ENCODE measurements at places on chromosomes 4 and X.

- DNase-seq: no peak
Measured at GRCh38 chr4:24809376-24809775, 14.0 kb downstream of the SOD3 start.

- DNase-seq: no peak
Measured at GRCh38 chr4:11281720-11282119, 147.0 kb downstream of the HS3ST1 start.

DNA sequence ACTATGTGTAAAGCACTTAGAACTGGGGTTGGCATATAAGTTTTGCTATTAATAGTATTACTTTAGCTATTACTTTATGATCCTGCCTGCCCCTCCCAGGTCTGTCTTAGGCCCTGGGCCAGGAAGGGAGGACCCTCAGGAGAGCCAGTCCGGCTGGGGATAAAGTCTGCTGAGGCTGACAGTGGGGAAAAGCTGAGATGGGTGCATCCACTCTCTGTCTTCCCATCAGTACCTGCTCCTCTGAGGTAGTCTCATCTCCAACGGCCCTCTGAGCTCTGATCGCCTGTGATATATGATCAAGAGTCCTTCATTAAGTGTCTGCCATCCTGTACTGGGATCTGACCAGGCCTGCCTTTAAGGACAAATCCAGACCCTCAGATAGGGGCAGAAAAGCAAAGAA, 156.5 kb upstream of the PJA1 start:
- DNase-seq: no peak

DNA sequence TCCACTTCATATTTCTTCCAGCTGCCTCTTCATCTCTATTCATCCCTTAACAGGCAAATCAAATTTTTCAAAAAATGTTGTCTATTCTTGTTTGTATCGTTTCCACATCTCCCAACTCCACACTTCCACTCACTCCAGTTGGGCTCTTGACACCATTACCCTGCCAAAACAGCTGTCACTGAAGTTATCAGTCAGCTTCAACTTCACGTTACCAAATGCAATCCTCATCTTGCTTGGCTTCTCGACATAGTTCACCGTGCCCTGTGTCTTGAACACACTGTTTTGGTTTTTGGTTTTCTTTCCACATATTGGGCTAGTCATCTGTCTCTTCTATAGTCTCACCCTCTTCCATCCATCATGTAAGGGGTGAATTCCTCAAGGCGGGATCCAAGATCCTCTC, 65.2 kb downstream of the GALNT7 start:
- DNase-seq: no peak

DNA sequence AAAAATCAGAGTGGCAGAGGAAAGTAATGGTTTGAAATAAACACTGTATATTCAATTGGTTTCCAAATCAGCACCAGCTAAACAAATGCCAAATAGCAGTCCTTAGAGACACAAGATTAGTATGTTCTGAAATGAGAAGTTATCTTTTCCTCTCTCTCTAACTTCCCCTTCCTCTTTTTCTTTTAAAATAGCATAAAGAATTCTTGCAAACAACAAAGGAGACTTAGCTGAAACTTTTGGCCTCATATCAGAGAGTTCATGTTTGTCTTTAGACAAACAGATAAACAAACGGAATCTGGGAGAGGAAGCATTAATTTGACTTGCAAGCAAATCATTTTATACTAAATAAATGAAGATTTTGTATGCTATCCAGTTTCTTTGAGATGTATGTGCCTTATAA, 399.0 kb downstream of the GBA3 start:
- DNase-seq: no peak

DNA sequence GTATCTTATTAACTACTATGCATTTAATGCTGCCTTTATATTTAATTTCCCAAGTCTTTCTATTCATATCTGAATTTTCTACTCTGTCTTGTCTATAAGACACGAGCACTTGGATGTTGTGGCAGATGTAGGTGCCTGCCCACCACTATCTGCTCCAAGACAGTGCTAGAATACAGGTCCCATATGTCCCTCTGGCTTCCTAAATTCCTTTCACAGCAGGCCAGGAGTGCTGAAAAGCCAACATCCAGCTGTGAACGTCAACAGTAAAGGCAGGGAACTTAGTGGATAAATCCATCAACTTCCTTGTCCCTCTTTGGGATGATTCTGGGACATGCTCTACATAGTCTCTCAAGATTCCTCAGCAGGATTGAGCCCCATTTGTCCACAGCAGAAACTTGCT, 245.1 kb upstream of the ETNPPL start:
- no peak for DNase-seq

DNA sequence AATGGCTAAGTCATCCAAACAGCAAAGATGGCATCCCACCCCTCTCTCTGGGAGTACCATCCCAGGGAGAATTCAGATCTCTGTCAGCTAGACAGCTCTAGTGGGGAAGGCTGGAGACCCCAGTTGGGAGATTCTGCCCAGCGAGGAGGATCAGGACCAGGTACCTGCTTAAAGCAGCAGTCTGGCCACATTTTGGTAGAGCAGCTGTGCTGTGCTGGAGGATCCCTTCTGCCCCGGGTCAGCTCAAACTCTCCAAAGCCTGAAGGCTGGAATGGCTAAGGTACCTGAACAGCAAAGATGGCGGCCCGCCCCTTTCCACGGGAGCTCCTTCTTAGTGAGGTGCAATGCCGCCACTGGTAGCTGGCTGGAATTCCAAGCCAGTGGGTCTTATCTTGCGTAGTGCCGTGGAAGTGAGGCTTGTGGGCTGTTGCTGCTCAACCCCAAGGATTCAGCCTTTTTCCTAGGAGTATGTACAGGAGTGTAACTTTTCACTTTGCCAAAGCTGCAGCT, 40.1 kb downstream of the SATL1 start:
- DNase-seq: no peak

DNA sequence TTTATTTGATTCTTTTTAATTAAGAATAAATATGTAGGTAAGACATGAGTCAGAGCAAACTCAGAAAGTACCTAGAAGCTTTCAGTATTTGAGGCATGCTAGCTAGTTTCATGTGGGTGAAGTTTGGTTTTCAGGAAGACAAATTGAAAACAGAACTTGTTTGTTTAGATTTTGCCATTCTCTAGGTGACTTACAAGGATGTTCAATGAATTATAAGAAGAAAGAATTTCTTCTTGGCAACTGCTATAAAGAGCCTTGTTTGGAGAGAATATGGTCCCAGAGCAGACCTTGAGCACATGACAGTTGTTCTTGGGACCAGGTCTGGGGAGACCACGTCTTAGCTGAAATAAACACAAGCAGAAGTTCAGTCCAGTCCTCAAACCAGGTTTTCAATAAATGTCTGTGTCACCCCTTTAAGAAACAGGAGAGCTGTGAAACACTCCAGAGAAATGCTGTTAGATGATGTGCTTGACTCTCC, 38.0 kb upstream of the IL21 start:
- no peak for DNase-seq

- no peak for DNase-seq
Measured at GRCh38 chr4:19971829-19972228, 279.9 kb upstream of the SLIT2 start.

DNA sequence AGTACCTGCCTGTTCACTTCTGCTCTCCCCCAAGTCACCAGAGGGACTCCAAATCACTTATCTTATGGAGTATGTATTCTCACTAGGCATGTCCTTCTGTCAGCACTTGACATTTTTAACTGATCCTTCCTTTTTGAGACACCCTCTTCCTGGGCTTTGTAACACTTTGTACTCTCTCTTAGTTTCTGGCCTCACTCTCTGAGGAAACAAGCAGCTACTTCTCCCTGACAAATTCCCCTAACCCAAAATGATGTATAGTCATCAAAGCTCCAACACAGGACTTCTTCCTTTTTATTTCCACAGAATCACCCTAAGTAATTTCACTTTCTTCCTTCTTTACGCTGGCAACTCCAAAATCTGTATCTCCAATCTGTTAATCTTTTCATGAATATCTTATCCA, 101.8 kb downstream of the ARAP2 start:
- no peak for DNase-seq

- no peak for DNase-seq
Measured at GRCh38 chr4:173187732-173188131, 19.1 kb downstream of the GALNT7 start.

- no peak for DNase-seq
Measured at GRCh38 chr4:83179205-83179604, 64.7 kb upstream of the PLAC8 start.
